ENCODE measurements at places on chromosomes 7 and 10.

- no peak for DNase-seq
These were observed 472 bp upstream of the ADAM22 start for GRCh38 chr7:87933605-87933952.

DNA sequence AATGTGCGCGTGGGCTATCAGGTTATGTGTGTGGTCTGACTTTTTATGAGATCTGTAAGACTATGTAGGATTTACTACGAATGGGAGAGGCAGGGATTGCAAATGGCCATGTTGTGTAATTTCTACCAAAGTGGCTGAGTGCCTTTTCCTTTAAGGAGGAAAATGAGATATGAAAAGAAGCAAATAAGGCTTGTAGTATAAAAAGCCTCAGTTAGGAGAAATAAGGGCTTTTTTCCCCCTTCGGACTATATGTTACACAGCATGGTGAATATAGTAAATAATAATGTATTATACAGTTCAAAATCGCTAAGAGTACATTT, 447 bp upstream of the GPAM start:
- DNase-seq, result no peak

DNA sequence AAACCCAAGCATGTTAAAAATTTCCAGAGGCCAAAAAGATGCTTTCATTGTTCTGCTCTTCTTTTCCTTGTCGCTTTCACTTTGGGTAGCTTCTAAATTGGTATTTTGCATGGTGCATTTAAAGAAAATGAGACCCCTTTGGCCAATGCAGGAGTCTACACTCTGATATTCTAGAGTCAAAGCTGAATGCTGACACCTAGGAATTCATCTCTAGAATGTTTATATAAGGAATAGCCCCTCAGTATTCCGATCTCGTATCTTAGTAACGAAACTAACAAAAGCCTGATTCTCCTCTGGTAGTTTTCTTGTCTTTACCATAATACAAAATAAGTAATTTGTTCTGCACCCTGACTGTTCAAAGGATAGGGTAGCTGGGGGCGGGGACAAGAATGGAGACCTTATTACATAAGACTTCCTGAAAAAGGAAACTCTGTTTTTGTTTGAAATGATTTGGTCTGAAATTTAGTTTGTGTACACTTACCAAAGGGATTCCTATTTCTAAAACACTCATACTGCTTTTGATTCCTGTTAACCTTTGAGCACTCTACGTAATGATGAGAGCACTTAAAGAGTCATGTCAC, 17.1 kb downstream of the IKZF1 start:
- no peak for DNase-seq

DNA sequence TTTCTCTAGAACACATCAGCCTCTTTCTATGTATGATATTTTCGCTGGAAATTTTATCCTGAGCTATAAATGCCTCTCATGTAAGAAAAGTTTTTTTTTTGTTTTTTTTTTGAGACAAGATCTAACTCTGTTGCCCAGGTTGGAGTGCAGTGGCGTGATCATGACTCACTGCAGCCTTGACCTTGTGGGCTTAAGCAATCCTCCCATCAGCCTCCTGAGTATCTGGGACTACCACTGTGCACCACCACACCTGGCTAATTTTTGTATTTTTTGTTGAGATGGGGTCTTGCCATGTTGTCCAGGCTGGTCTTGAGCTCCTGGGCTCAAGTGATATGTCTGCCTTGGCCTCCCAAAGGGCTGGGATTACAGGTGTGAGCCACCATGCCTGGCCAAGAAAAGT, 80.4 kb downstream of the ADK start:
- DNase-seq, result no peak

GRCh38 chr7:98911916-98912315, 33.6 kb downstream of the TRRAP start:
- DNase-seq, result no peak

DNA sequence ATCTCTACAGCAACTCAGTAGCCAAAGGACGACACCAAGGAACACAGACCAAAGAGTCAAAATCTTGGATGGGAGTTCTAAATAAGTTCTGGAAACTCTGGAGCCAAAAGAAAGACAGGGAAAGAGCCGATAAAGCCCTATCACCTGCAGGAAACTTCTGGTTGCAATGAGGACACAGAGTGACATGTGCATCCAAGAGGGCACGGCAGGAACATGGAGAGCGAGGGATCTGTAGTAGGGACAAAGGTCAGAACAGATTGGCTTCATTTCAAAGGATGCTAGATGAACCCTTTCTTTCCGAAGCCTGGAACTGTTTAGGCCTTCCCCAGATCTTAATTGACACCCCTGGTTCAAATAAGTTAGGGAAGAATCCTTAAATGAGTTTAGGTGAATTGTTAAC, 39.5 kb downstream of the CACNA2D1 start:
- no peak for DNase-seq

- no peak for DNase-seq
These were observed 27.2 kb upstream of the GPR22 start for GRCh38 chr7:107442678-107443077.

DNA sequence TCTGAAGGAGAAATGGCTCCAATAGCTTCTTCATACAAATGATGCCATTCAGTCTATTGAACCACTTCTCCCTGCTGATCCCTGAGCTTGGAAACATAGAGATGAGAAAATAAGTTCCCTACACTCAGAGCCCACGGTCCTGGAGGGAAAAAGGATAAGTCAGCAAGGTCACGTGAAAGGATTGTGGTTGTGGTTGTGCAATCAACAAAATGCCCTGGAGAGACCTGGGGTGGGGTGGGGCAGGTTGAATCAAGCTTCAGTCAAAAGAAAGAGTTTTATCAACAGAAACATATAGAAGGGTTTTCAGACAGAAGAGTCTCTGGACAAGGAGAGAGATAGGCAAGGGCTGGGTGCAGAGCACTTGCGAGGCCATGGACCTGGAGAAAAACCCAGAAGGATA, 30.1 kb downstream of the C10orf90 start:
- no peak for DNase-seq

GRCh38 chr7:46932676-46933424, 649.1 kb downstream of the TNS3 start:
- no peak for DNase-seq

DNA sequence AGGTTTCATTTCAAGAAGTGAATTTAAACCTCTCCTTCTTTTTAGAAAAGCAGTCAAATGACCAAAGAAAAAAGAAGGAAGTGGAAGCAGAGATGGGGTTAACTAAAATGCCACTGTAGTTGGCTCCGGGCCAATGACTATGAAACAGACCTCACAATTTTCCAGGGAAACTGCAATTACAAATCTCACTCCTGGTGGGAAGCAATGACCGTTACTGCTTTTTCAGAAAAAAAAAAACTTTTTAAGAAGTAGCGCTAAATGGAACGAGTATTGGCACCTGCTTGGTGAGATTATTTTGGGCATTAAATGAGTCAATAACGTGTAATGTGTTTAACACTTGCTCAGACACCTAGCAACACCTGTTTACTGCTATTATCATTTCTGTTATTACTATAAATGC, 1.2 kb downstream of the SFRP4 start:
- no peak for DNase-seq

GRCh38 chr7:146889806-146890555, 773.4 kb downstream of the CNTNAP2 start:
- no peak for DNase-seq

DNA sequence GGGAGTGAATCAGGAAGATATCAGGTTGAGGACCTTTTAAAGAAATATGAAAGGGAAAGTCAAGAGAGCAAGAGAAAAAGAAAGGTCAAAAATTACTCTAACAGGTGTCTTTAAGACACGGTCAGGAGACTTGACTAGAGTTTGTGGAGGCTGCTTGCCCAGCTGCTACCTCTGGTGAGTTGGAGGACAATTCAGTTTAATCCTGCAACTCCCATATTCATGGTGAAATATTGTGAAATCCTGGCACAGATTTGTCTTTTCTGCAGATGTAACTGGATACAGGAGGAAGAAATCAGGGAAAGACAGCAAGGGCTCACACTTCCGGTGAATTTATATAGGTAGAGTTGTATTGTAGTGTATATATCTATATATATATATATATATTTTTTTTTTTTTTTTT, 93.5 kb downstream of the AKAP9 start:
- no peak for DNase-seq

DNA sequence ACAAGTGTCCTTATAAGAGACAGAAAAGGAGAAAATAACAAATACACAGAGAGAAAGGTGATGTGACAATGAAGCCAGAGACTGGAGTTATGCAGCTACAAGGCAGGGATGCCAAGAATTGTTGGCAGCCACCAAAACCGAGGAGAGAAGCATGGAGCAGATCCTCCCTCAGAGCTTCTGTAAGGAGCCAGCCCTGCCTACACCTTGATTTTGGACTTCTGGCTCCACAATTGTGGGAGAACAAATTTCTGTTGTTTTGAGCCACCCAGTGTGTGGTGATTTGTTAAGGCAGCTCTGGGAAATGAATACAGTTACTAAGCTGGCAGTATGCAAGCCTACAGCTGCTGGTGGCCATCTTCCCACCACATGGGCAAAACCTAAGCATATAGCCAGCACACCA, 163.6 kb downstream of the GRM8 start:
- DNase-seq, result no peak

DNA sequence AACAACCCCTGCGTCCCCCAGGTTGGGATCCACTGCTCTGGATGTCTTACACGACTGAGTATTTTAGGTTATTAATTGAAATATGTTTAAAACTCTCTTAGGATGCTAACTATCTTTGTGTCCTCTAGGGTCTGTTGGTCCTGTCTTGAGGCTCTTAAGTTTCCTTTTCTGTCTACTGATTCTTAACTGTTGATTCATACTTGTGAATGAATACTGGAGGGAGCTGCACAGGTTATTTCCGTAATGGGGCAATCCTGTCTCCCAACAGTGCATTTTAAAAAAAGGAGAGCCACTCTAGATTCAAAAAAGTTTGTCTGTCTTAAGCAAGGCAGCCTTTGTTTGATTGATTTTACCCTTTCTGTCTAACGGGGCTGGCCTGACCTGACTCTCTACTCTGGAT, 237.6 kb upstream of the POM121L12 start:
- no peak for DNase-seq

DNA sequence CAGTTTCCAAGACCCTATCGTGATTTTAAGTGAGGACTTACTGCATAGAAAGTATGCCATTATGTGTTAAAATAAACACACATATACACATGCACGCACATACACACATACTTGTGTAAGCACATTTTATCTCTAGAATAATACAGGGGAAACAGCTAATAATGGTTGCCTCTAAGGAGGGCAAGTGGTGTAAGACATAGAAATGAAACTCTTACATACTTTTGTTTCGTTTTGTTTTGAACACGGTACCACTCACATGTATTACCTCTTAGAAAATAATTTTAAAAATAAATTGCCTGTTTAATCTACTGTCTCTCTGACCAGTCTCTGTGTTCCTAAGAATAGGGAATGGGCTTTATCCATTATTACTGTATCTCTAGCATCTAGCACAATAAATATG, 49.2 kb downstream of the HERPUD2 start:
- DNase-seq, result no peak

GRCh38 chr10:9315292-9315691, 1260.8 kb downstream of the GATA3 start:
- no peak for DNase-seq

GRCh38 chr7:143046426-143046851, 5.7 kb upstream of the OR6V1 start:
- DNase-seq, result no peak

DNA sequence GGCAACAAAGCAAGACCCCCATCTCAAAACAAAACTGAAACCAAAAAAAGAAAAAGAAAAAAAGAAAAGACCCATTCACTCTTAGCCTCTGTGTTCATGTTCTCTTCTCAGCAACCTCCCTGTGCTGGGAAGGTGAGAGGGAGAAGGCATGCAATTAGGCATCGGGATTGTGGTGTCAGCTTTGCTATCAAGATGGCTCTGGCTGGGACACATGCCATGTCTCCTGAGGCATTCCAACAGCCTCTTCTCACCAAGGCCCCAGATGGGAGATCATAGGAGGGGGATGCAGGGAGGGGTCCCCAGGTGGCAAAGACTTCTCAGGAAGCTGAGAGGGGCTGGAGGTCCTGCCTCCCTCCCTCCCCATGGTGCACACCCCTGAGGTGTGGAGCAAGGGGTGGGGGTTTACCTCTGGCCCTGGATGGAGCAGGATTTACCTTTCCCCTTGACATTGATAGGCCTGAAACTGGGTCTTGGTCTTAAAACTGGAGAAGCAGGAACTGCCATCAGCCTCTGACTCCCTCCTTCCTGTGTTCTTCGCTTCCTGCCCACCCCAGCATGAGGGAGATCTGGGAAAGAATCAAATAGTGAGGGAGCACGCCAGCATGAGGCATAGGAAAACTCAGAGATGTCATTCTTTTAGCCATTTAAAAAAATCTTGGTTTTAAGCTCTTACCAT, 96.2 kb upstream of the DUSP5 start:
- no peak for DNase-seq

GRCh38 chr10:68462536-68462935, 9.2 kb downstream of the DNA2 start:
- DNase-seq, result no peak

GRCh38 chr7:139855498-139856270, 26.6 kb downstream of the TBXAS1 start:
- DNase-seq, result no peak

DNA sequence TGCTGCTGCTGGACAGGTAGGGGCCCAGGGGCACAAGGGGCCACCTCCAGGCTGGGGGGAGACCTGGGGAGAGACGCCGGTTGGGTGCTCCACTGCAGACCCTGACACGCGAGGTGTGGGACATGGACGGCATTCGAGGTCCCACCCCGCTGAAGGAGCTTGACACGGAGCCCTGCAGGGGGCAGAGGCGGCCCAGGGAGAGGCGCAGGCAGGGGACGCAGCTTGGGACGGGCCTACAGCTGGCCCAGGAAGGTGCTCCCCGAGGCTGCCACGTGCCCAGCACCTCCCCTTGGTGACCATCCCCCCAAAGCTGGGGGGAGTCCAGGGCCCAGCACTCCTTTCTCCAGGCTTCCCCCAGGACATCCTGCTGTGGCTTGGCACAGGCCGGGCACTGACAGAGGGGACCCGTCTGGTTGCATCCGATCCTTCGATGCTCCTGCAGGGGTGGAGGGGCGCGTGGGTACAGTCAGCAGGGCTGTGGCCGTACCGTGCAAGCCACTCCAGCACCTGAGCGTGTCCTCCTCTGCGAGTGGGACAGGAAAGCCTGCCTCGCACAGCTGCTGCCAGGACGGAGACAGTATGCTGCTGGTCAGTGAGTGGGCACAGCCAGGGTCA, 174.4 kb downstream of the ELFN1 start:
- DNase-seq, result no peak

DNA sequence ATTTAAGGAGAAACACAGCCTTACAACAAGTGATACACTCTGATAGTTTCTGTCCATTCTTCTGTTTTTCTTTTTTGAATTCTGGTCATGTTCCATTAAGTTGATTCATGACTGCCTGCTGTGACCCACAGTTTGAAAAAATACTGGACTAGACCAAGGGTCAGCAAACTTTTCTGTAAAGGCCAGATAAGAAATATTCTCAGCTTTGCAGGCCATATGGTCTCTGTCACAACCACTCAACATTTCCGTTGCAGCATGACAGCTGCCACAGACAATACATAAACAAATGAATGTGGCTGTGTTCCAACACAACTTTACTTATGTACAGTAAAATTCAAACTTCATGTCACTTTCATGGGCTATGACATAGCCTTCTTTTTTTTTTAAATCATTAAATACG, 156.7 kb downstream of the PLXNA4 start:
- no peak for DNase-seq
